Stimulated activated CD4-positive, alpha-beta T cell treated with anti-CD3 and anti-CD28 coated beads, Interleukin-1b, Interleukin-23, amount 100 ng/mL, for 1 hour (primary cell): ENCODE measurements at places on chromosomes 7 and 10.

DNA sequence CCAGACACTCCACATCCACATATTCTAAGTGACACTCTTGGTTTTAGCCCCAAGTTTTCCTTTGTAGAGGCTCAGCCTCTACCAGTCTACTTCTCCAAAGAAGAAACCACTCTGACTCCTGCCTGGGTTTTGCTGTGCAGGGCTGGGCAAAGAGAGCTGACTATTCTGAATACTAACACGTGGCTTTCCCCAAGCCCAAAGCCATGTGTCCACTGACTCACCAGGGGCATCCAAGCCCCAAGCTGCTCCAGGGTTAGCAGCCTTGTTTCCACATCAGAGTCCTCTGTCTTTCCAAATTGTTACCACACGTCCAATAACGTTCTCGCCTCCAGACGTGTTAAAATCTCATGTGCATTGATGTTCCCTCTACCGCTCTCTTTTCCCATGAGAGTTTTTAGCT lies 8.7 kb downstream of the GALNTL5 start:
- no peak for DNase-seq

- DNase-seq, result no peak
Observed at GRCh38 chr10:75261813-75262705, 26.3 kb upstream of the COMTD1 start.

DNA sequence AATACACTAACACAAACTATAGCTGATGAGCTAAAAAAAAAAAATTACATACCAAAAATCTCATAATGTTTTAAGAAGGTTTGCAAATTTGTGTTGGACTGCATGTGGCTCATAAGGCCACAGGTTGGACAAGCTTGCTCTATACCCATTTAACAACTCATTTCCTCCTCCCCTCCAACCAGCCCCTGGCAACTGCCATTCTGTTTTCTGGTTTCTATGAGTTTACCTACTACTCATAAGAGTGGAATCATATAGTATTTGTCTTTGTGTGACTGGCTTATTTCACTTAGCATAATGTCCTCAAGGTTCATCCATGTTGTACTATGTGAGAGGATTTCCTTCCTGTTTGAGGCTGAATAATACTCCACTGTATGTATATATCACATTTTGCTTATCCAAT lies 100.4 kb upstream of the ARHGAP21 start:
- DNase-seq, result no peak

DNA sequence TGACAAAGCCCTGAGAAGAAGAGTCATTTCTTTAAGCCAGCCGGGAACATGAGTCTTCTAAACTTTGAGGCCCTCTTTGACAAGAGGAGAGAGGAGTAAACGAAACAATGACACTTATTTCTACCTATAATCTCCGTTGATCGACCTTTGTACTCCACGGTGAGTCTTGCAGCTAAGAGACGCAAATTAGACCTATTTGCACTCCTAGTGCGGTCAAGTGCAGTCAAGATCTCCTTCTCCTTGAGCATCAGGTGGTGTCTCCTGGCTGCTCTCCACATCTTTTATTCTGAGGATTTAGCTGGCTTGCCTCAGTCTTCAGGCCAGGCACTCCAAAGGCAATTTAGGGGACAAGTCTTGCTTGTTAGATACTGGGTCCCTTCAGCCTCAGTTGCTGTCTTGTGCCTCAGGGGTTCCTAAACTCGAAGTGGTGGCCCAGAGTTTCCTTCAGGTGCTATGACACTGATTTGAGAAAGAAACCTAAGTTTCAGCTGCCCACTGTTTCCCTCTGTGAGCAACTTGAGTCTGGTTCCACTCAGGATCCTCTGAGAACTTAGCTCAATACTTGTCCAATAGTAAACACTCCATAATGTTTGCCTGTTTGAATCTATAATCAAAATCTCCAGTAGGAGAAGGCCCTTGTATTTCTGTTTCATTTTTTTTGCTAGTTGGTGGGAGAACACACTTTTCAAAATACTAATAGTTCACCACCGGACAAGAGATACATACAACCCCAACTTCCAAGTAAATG lies 312.9 kb downstream of the RNLS start:
- no peak for DNase-seq

GRCh38 chr7:100483722-100484672 lies at the start of gene NYAP1:
TSS of gene NYAP1 (plus strand) at chr7:100483927. CDS start at chr7:100485312, 1,385 bp downstream.
- DNase-seq, result no peak

DNA sequence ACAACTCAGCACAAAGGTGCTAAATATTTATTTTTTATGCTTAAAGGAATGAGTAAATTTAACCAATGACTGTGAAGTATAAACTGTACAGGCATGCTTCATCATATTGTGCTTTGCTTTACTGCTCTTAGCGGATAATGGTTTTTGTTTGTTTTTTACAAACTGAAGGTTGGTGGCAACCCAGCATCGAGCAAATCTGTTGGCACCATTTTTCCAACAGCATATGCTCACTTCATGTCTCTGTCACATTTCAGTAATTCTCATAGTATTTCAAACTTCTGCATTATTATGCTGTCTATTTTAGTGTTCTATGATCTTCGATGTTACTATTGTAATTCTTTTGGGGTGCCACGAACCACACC lies 22.8 kb downstream of the BRAF start:
- DNase-seq, result no peak

DNA sequence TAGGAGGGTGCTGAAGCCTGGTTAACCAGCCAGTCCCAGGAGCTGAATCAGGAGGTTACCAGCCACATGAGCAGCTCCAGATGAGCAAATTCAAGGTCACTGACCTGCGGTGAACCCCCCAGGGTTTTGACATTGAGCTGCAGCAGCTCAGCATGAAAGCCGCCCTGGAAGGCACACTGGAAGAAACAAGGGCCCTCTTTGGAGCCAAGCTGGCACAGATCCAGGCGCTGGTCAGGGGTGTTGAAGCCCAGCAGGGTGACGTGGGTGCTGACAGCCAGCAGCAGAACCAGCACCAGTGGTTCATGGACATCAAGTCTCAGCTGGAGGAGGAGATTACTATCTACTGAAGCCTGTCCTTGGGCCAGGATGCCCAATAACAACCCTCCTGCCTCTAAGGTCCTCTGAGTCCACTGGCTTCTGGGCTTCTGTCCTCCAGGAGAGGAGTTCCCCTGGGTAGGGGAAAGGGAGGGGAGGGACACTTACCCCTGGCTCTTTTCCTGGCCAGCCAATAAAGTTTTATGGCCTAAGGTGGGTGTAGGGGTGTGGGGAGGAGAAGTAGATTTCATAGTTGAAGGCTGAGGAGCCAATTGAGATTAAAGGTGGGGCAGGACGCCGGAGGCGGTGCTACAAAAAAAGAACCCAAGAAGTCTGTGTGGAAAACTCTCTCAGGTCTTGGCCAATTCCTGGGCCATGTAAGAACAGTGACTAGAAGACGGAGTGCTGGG lies 29.4 kb upstream of the ATOH7 start:
- DNase-seq, result no peak
